ENCODE measurements at places on chromosomes 4 and X. TPM values are rescaled to one million over a fixed set of nuclear protein-coding genes. Genes with fewer than 3 reads are reported as not detected.

Gene DUSP9
- 2.9 TPM for total RNA-seq

Gene ARMCX6
- 24.1 TPM for total RNA-seq

Gene SCD5
- total RNA-seq, result 254 TPM

Gene TCEAL5
- total RNA-seq, result 6.9 TPM

Gene ERCC6L
- total RNA-seq, result 0.41 TPM

Gene MAGEA11
- total RNA-seq, result not detected

Gene PF4V1
- 0.41 TPM for total RNA-seq

Gene ATOH1
- total RNA-seq, result not detected

Gene GCNA
- 2.0 TPM for total RNA-seq

All from frontal cortex (tissue), 4 donors.